ENCODE measurements at places on chromosomes 6 and 20.

GRCh38 chr6:145963216-145964068 lies 716 bp downstream of the SHPRH start:
- peak; percentile 72 for DNase-seq

DNA sequence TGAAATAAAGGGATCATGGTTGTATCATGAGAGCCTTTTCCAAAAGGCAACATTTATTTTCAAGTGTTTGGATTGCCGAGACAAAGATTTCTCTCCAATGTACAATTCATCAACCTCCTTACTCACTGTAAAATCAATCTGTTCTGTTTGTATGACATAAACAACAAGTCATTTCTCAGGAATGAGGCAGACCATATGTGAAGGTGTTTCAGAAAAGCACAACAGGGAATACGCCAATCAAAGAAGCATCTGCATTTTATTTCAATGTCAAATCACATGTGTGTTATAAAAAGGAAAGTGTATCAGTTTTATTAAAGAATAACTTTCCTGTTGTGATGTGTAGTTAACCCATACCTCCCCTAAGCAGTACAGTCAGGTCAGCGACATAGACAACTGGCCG lies 653.7 kb downstream of the TFAP2A start:
- DNase-seq, result no peak

GRCh38 chr20:40689943-40690835 lies 1.2 kb upstream of the MAFB start:
- peak; percentile 91 for DNase-seq

- DNase-seq, result no peak
Measured at GRCh38 chr6:161444464-161444863, 170.6 kb upstream of the AGPAT4 start.

GRCh38 chr20:9474835-9475415 lies 39.5 kb upstream of the LAMP5 start:
- no peak for DNase-seq

- no peak for DNase-seq
Measured at GRCh38 chr6:148547110-148547509, 199.7 kb upstream of the UST start.

DNA sequence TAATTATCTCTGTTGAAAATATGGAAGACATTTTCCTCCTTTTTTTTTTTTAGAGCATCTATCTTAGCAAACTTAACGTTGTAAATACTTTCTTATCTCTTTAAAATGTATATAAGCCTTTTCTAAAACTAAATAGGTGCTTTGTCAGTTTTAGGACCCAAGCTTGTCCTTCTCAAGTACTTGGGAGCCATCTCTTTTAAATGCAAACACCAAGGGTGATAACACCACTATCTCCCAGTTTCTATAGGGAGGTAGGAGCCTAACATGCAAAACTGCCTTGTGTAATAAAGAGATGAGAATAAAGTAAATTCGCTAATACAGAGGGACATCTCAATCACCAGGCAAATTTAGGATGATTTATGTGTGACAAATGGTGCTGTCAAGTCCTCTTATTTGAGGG lies 157.0 kb upstream of the FAM83B start:
- DNase-seq, result no peak
